ENCODE measurements at places on chromosomes 3 and 15.

DNA sequence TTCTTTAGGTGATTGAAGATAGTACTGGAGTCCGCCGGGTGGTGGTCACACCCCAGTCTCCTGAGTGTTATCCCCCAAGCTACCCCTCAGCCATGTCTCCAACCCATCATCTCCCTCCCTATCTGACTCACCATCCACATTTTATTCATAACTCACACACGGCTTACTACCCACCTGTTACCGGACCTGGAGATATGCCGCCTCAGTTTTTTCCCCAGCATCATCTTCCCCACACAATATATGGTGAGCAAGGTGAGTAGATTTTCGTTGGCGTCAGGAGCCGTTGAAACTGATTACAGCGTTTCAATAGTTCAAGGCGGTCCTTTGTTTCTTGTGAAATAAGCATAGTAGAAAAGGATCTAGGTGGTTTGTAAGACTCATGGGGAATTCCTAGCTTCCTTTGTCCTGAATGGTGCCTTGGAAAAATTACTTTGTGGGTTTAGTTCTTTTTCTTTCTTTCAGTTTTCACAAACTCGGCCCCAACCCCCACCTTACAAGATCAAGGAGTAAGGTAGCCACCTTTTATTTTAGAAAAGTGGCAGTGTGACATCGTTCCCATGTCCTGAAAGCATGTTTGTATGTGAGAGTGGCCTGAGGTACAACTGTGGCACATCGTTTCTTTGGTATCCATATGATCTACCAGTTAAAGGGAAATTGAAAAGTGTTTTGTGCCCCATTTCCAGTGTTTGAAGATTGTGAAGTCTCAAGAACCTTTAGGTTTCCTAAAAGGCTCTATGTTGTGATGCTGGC is 200.6 kb downstream of the GHSR start:
- no peak for DNase-seq

DNA sequence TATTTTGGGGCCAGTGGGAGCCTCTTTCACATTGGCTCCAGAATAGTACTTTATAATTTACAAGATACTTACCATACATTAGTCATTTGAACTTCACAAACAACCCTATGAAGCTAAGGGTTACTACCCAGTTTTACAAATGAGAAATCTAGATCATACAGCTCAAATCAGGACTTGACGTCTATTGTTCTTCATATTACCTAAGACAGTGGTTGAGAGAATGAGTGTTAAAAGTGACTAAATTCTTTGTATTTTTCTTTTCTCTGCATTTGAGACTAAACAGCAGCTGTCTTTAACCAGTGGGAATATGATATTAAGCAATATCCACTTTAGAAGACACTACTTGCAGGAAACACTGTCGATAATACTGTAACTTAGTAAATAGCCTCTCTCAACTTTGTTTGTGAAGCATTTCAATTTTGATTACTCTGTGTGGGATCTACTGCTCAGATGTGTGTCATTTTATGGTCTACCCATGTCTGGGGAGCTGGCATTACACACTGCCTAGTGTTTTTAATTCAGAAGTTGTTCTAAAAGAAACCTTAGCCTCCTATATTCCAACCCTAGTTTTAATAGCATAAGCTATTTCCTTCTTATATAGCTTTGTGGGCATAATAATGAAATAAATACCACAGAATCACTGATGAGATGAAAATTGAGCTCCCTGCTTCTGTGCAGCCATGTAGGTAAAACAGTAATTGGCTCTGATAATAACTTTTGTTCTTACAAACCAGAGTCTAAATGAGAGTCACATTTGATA is 45.9 kb downstream of the IQCH start:
- no peak for DNase-seq

DNA sequence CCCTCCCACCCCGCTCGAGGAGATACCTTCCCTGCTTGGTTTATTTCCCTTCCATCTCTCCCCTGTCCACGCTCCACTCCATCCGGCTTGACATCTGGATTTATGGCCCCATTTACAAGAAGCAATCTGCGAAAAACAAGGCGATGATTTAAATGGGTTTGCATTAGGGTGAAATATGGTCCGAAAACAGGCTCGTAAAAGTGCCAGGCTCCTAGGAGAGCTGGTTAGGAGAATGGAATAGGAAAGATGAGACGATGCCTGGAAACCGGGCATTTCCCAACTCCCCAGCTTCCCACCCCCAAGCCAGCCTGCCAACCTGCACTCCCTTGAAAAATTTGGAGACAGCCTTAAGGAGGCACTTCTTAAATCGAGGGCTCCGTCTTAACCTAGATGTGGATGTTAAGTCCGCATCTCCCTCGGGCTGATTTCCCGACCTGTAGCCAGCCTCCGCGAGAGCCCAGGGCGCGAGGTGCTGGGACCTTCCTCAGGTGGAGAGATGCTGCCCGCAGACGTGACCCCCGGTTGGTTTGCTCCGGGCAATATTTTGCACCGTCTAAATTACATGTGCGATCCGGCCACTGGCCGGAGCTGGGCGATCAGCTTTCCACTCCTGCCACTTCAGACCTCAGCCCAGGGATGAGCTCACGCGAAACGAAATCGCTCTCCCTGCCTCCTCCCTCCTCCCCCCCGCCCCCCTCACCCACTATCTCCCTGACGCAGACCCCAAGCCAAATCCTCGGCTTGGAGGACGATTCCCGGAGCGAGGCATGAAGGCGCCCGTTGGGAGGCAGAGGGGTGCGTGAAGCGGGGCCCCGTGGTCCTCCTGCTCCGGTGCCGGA is 1.3 kb downstream of the GRM7 start:
- no peak for DNase-seq

- no peak for DNase-seq
Measured at GRCh38 chr3:186746008-186746407, 28.8 kb downstream of the KNG1 start.

DNA sequence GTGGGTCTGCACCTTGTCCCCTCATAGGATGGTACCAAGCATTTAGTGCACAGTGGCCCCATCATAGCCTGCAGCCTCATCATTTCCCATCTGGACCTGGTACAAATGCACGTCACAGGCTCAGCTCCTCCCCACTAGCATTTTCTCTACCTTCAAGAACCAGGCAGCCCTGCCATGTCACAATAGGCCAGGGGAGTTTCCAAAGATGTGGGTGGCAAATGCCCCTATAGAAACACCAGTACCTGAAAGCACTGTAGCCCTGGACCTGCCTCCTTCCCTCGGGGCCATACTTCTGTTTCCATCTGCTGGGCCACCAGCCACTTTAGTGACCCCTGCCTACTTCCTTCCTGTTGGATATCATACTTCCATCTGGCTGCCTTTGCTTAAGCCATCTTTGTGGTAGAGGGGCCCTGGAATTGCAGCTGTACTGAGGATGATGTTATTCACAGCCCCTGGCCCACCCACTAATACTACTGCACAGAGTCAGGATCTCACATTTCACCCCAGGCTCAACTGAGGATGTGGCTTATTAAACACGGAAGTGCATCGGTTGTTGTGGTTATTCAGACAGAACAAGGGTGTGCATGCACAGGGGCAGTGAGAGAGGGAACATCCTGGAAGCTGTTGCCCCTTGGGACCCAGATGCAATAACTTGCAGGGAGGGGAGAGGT is 3.8 kb downstream of the TCTA start:
- no peak for DNase-seq

DNA sequence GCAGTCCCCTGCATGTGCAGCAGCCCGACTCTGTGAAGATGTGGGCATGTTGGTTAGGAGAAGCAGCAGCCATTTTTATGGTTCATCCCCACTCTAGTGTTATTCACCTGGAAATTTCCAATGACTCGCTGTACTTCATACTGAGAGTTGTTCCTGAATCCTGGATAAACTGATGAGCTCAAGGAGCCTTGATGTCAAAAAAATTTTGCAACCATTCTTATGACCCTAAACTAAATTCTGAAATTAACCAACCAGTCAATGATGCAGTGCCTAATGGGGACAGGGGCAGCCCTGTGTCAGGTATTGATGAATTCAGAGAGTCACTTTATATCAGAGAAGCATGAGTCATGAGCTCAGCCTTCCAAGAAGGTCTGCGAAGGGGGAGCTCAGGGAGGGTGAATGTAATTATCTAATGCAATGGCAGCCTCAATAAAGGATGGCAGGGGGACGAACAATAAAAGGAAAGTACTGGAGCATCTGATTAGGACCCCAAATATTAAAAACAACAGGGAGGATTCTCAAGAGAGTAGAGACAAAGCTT is 108.4 kb upstream of the VEPH1 start:
- no peak for DNase-seq

DNA sequence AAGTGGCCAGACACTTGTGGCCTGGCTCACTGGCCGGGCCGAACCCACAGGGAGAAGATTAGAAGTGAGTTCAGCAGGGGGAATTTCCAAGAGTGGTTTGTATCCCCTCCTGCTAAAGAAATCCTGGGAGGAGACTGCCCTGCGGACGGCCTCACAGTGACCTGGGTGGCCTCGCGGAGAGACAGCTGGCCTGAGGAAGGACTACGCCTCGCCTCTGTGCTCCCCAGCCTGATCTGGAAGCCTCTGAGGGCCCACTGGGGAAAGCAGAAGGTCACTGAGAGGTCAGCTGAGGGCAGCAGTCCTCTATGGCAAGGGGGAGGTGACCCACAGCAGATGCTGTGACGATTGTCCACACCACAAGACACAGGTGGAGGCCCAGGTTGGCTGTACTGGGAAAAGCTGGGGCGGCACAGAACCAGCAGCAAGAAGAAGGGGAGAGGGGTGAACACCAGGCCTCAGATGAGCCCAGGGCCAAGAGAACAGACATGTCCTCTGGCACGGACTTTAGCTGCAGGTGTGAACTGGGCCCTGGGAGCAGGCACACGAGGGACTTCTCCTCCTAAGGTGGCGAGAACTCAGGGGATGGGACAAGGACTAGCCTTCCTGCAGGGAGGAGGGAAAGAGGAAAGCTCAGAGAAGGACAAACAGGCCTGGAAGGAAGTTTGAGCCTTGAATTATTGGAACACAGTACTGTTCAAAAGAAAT is 37.2 kb upstream of the DLG1 start:
- no peak for DNase-seq

DNA sequence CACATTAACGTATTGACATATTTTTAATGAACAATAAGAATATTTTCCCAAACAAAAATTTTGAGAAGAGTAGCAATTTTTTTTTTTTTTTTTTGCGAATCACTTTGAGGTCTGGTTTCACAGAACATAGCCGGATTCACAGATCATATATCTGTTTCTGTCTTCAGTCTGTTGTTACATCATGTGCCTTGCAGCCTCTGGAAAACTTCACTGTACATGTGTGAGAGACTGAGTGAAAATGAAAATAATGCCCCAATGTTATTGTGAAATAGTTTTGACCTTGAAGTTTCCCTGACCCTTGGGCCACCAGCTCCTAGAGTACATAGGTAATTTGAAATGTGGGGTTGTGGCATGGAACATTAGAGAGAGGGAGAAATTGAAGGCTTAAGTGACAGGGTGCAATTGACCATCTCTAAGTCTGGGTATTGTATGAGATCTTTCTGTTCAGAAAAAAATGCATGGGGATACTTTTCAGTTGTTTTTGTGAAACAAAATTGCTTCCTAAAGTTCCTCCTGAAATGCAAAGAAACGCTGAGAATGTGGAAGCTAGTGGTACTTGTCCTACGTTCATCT is 14.0 kb downstream of the ITPR1 start:
- DNase-seq = no peak

DNA sequence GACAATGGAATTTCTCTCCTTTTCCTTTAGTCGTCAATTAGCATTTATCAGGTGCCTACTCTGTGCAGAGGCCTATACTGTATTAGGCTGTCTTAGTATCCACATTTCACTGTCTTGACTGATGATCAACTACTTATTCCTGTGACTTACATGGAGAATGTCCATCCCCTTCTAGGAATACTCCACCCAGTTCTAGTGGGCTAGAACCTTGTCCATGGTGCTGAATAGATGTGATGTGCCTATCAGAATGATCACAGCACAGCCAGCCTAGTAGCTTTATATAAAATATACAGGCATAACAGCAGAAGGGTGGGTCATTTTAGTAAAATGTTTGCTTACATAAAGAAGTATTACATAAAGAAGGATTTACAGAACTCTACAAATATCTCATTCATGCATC is 621.4 kb downstream of the PDCD6IP start:
- DNase-seq = no peak

- no peak for DNase-seq
Measured at GRCh38 chr15:90099868-90100831, 2.1 kb downstream of the IDH2 start.

GRCh38 chr3:113829576-113830354 is 8.8 kb upstream of the GRAMD1C start:
- no peak for DNase-seq

DNA sequence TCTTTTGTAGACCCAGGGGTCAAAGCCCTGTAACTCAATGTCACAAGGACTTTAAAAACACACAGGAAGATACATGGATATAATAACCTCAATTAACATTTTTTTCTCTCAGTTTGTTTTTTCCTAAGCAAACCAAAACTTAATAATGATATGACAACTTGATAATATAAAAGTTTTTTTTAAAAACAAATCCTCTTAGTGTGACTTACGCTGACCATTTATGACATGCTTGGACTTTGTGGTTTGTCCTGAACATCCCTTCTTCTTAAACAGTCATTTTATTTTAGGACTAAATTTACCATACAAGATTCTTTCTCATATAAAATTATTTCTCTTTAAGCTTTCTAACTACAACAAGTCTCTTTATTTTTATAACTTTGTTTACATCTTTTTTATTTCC is 25.4 kb upstream of the FAM3D start:
- DNase-seq = no peak

DNA sequence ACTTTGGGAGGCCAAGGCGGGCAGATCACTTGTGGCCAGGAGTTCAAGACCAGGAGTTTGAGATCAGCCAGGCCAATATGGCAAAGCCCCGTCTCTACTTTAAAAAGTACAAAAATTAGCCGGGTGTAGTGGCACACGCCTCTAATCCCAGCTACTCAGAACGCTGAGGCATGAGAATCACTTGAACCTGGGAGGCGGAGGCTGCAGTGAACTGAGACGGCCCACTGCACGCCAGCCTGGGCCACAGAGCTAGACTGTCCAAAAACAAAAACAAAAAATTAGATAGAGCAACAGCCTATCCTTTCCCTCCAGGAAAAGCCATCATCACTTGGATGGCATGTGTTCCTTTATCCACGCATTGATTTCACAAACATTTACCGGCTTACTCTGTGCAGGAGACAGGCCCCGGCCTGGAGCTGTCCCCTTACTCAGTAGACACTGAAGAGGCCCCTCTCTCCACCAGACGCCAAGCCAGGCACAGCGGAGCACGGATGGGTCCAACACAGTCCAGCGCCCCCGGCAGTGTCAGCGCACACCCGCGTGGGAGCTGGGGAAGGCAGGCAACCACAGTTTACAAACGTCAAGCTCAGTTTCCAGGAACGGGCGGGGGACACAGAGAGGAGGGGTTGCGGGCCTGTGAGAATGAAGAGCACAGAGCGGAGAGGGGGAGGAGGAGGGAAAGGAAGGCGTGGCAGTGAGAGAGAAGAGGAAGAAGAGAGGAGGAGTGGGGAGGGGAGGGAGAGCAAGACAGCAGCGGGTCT is 3.1 kb downstream of the GP5 start:
- DNase-seq = no peak

- no peak for DNase-seq
Measured at GRCh38 chr15:94532226-94532625, 300.9 kb downstream of the MCTP2 start.

DNA sequence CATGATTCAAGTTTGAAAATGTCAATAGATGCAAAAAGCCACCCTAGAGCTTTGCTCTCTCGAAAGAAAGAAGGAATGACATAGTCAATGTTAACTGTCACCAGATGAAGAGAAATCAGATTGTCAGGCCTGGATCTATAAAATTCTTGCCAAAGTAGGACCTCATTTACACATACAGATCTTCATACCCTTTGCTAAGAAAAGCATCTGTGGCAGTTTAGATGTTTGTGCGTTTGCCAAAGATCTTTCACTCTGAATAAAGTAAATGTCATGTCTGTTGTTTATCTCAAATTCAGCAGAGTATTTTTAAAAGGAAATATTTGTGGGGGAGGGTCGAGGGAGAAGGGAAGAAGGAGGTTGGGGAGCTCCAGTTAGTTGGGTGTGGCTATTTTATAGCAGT is 119.4 kb downstream of the FEZF2 start:
- DNase-seq = no peak
